ENCODE measurements at places on chromosomes 6 and 20. TPM values are rescaled to one million over a fixed set of nuclear protein-coding genes. Genes with fewer than 3 reads are reported as not detected.

The CAGE1 gene
- not detected for total RNA-seq

The CD93 gene
- total RNA-seq: 5.6 TPM

The LTV1 gene
- 18.8 TPM for total RNA-seq

The SLC13A3 gene
- total RNA-seq: not detected

- peaks cover 15% of the 10 kb centered on the region for H3K27me3 ChIP-seq
- no peaks in the 10 kb centered on the region for H3K36me3 ChIP-seq
- H3K4me3 ChIP-seq: no peak overlapping the region
- DNase-seq: no peak
Observed at GRCh38 chr20:10332656-10333415, 101.2 kb downstream of the MKKS start.

DNA sequence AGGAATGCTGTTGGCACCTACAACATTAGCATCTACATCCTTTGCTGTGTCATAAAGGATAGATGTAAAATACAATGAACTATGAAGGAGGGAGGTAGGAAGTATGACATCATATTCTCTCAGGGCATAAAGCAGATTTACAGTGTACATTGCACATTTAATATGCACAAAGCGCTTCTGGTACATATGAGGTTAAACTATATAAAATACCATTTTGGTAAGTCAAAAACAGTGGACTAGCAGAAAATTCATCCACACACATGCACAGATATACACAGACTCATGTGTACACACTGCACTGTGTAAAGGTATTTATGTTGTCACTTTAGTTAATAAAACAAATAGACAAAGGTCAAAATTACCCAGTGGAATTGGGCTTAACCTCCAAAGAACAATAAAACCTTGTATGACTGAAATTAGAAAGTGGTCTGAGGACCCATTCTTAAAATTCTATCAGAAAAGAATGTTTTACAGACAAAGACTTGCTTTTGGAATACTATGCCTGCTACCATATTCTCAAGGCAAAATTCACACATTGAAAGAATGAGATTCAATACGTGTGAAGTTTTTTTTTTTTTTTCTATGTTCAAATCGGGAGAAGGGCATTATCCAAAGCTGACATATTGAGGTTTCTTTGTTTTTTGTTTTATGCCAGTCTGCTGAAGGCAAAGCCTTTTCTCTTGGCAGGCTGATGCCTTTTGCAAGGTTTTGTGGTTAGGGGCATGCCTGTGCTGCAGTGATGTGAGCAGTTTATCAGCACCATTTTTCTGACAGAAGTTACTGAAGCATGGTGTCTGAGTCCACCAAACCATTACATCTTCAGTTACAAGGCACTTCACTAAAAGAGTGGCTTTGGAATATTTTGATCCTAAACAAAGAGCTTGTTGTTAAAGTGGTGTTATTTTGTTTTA, 199.0 kb downstream of the PLCB1 start:
- H3K27ac ChIP-seq: no peak overlapping the region
- no peaks in the 10 kb centered on the region for H3K4me1 ChIP-seq
- no peaks in the 10 kb centered on the region for H3K27me3 ChIP-seq
- no peak for DNase-seq
- no peak overlapping the region for H3K4me3 ChIP-seq
- no peaks in the 10 kb centered on the region for H3K36me3 ChIP-seq

All from activated CD4-positive, alpha-beta memory T cell treated with anti-CD3 and anti-CD28 coated beads, Interleukin-2, amount 10 ng/mL, durations not matched to agents 7 days and 5 days (primary cell).